ENCODE measurements at places on chromosomes 3 and 15.

GRCh38 chr3:37243820-37244748, 69.7 kb upstream of the LRRFIP2 start:
- peak; percentile 18 for DNase-seq

DNA sequence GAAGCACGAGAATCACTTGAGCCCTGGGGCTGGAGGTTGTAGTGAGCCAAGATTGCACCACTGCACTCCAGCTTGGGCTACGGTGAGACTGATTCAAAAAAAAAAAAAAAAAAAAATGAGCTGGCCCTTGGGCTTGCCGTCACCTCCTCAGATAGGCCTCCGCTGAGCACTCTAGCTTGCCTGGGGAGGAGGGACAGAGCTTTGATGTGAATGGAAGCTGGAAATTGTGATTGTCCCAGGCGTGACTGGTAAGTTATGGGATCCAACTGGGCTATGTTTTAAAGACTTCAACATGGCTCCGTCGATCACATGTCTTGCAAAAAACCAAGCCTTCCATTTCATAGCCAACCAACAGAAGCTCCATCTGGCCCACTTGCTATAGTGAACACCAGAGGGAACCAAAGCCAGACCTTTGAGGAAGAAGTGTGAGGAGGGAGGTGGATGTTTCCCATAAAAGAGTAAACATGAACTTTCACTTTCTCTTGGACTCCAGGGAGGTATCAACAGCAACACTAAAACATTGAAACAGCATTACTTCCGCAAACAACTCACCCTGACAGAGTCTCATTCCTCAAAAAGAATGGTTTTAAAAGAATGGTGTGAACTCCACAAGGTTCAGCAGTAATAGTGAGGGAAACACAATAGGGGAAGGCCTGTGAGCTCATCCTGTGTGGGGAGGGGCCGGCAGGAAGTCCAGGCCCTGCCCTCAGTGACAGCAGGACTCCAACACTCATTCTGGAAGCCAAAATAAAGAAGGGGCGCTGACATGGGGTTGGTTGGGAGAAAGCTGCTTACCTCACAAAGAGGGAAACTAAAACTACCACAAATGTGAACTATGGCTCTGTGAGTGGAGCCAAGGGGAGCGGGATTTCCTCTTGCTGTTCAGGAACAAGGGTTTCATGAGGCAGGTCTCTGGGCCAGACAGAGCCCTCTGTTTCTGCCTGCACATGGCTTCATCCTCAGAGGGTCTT, 59.2 kb upstream of the IL12A start:
- DNase-seq = no peak

GRCh38 chr3:46947981-46948791, 28.4 kb downstream of the CCDC12 start:
- peak; percentile 65 for DNase-seq

- DNase-seq = no peak
Measured at GRCh38 chr15:59699810-59700431, 10.8 kb upstream of the BNIP2 start.

GRCh38 chr15:25694823-25695312, 168.3 kb downstream of the ATP10A start:
- DNase-seq = no peak

DNA sequence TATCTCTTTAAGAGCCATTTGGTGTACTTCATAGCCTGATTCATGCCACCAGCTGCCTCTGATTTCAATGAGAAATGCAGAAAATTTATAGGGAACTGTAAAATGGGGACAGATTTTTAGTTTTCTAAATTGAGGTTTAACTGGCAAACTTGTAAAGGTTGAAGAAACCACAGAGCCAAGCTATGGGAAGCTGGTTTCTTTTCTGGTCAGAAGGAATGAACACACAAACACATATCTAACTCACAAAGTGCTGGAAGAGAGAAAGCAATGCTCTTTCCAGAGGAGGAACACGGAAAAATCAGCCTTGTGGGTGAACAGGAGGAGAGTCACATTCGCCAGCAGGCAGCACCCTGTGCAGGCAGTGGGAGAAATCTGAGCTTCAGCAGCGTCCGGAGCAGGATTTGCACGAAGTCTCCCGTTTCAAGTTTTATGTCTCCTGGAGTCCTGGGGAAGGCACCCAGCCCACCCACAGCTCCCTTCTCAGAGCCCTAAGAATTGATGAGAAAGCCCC, 481 bp downstream of the MASP1 start:
- DNase-seq = no peak

DNA sequence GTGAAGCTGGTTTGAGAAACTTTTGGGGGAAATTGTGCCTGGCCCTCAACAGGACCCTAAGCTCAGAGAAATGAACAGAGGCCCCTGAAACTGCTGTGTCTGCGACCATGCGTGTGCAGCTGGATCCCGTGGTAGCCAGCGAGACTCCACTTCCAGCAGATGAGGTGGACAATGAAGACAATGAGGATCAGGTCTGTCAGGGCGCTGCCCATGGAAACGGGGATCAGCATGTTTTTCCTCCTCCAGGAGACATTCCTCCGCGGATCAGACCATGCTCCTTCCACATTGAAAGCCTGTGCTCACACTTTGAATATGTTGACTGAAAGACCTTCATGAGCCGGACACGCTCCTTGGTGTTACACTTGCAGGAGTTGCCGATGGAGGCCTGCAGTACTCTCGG, 1439.8 kb upstream of the ALCAM start:
- no peak for DNase-seq

GRCh38 chr3:66452303-66453011, 48.4 kb downstream of the LRIG1 start:
- no peak for DNase-seq

- DNase-seq = no peak
Measured at GRCh38 chr15:70281811-70282307, 184.1 kb upstream of the TLE3 start.

DNA sequence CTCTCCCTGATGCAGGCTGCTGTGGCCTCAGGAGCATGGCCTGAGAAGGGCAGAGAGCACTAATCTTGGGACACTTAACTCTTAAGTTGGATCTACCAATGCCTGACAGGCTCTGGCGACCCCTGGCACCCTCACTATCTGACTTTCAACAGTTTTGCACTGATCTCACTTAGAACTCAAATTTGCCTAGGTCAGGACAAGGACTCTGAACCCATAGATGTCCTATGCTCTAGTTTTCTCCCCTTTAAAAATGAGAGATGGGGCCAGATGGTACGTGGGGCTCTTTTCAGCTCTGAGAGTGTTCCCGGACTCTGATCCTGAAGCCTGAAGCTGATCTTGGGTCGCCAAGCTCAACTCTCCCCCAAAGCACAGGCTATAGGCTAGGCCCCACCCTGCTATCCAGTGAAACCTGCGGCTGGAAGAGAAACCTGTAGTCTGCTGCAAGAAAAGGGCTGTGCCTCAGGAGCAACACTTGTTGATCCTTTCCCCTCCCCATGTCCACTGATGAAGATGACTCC, 65.7 kb downstream of the RPL39L start:
- DNase-seq = no peak

DNA sequence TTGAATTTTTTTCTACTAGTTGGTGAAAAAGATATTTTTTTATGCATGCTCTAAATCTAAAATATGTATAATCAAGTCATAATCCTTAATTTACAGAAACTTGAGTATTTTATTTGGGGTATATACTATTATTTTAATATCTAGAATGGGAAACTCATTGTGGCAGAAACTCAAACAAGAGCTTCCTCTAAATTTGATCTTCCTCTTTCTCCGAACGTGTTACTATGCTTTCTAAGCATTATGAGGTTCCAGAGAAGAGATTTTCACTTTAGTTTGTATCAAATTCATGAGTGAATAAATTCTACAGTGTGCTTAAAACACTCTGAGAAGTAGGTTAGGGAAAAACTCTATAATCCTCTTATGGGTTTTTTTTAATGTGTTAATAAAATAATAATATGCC, 173.1 kb downstream of the POTEB3 start:
- no peak for DNase-seq

GRCh38 chr3:158095111-158095813, 11.0 kb downstream of the SHOX2 start:
- no peak for DNase-seq

GRCh38 chr3:196202516-196202970, 8.7 kb downstream of the ZDHHC19 start:
- no peak for DNase-seq

DNA sequence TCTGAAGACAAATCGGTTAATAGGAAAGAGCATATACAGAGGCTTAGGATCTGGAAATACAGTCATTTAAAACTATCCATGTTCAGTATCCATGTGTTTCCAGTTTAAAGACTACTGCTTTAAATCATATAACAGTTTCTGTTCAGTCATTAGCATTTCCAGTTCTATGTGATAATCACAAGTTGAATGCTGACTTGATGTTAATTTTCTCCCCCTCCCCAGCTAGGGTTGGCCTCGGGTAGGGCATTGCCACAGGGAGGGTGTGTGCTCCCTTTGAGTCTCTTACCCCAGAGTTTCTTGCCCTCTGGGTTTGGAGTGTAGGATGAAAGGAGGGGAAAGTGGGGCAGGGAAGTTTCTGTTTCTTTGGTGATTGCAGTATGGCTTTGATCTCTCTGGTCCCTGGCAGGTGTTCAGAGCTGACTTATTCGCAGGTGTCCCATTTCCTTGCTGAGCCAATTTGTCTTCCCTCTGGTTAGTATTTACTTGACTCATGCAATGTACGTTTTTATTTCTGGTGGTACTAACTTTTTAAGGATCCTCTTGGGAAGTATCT, 86.3 kb downstream of the SH3GL3 start:
- no peak for DNase-seq

GRCh38 chr3:78645628-78646310, 1122.0 kb downstream of the ROBO1 start:
- DNase-seq = no peak

- no peak for DNase-seq
Measured at GRCh38 chr15:51833772-51834171, 4.3 kb downstream of the TMOD3 start.

- no peak for DNase-seq
Measured at GRCh38 chr15:95134431-95135110, 903.2 kb downstream of the MCTP2 start.

- no peak for DNase-seq
Measured at GRCh38 chr3:44915702-44916438, 41.5 kb downstream of the TGM4 start.

GRCh38 chr3:175267121-175267531, 408.0 kb downstream of the NAALADL2 start:
- DNase-seq = no peak

DNA sequence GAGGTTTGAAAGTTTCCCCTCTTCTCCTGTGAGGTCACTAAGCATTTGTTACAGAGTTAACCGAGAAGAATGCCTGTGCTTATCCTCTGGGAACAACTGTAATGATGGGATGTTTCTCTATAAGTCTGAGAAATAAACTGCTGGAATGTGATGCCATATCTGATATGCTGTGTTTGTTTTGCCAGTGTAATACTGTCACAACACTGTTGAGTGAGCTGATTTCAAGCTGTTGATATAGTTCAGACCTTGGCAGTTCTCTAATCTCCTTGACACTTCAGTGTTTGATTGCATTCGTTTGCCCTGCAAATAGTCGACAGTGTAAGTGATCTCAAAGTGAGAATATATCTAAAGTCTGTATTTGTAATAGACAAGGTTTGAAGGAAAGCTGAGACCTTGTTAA, 73.3 kb downstream of the PTPRG start:
- no peak for DNase-seq

GRCh38 chr3:152258448-152259393, 10.0 kb upstream of the MBNL1 start:
- no peak for DNase-seq

- no peak for DNase-seq
Measured at GRCh38 chr3:75329476-75330097, 334.5 kb upstream of the FRG2C start.

GRCh38 chr3:48695393-48695753, 9.7 kb upstream of the NCKIPSD start:
- no peak for DNase-seq

- DNase-seq = no peak
Measured at GRCh38 chr15:50590288-50590687, 43.8 kb upstream of the USP50 start.

GRCh38 chr15:49521802-49522201, 98.8 kb downstream of the FGF7 start:
- no peak for DNase-seq

- no peak for DNase-seq
Measured at GRCh38 chr3:29511701-29512100, 230.8 kb downstream of the RBMS3 start.

Measured in stimulated activated CD4-positive, alpha-beta T cell treated with anti-CD3 and anti-CD28 coated beads, Interleukin-4, amount 100 ng/mL, for 4 hours (primary cell).